CD4-positive, alpha-beta T cell treated with Interleukin-4 for 1 hour (primary cell): ENCODE measurements at places on chromosomes 11 and 22.
A peak's percentile ranks its signal among the peaks of the same experiment; 100 is the strongest.

DNA sequence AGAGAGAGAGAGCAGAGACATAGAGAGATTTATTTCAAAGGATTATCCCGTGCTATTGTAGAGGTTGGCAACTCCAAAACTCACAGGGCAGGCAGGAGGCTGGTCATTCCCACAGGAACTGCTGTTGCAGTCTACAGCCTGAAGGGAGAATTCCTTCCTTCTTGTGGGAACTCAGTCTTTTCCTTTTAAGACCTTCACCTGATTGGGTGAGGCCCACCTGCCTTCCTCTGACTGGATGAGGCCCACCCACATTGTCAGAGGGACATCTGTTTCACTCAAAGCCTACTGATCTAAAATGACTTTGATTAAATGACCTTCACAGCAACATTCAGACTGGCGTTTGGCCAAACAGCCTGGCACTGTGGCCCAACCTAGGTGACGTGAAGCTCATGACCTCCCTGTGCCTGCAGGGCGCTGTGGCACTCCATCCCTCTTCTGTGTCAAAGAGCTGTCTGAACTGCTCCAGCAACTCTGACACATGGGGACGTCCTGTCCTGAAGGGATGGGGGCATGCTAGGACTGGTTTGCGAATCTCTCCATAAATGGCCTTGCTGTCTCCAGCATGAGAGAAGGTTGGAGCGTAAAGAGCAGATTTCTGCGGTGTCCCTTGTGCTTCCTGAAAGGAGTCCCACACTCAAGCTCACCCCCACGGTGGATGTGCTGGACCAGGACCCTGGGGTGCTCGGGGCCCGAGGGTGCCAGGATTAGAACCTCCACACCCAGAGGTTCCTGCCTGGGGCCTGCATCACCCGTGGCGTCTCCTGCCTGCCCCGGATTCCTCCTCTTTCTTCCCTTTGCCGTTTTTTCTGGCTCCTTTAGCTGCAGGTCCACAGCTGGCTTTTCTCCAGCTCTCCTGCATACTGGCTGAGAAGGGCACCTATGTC, 20.7 kb downstream of the KRTAP5-5 start:
- DNase-seq = no peak

GRCh38 chr11:109911488-109911887, 181.7 kb upstream of the ZC3H12C start:
- DNase-seq = no peak

GRCh38 chr11:112212290-112212689, 13.9 kb upstream of the PTS start:
- no peak for DNase-seq

- peak; percentile 90 for DNase-seq
These were observed 11.6 kb upstream of the RNH1 start for GRCh38 chr11:518463-519202.

- no peak for DNase-seq
These were observed 466.3 kb downstream of the TBC1D22A start for GRCh38 chr22:47228767-47229166.

DNA sequence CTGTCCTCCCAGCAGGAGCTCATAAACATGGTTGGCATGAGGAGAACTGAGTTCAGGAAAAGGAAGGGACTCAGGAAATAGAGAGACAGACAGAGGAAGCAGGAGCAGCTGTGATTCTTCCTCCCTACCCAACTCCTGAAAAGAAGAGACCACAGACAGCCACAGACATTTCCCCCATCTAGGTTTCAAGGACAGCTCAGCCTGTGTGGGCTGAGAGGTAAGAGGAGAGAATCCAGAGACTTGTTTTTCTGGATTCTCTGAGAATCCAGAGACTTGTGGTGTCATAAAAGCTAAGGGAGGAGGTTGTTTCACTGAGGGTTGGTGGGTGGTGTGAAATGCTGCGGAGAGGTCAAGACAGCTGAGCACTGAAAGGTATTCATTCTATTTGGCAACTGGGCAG, 19.0 kb upstream of the STK33 start:
- DNase-seq = no peak

- DNase-seq = no peak
These were observed 66.9 kb downstream of the RBFOX2 start for GRCh38 chr22:35961480-35962295.

DNA sequence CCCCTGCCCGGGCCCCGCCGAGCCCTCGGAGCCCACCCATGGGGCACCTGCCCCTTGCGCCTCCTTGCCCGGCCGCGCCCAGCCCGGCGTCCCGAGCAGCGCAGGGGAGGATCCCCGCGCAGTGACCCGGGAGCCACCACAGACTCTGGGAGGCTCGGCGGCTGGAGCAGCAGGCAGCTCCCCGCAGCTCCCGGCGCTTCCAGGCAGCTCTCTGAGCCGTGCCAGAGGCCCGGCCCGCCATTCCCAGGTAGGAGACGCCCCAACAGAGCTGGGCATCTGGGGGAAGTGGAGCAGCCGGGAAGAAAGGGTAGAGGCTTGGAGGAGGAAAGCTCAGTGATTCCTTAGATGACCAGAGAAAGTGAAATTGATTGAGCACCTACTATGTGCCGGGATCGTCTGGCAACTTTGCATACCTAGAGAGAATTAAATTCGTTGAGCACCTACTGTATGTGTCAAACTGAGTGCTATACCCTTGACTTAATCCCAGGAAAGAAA, 670 bp downstream of the RASD2 start:
- DNase-seq = no peak

GRCh38 chr11:43674560-43674959, 6.0 kb upstream of the HSD17B12 start:
- DNase-seq = no peak

DNA sequence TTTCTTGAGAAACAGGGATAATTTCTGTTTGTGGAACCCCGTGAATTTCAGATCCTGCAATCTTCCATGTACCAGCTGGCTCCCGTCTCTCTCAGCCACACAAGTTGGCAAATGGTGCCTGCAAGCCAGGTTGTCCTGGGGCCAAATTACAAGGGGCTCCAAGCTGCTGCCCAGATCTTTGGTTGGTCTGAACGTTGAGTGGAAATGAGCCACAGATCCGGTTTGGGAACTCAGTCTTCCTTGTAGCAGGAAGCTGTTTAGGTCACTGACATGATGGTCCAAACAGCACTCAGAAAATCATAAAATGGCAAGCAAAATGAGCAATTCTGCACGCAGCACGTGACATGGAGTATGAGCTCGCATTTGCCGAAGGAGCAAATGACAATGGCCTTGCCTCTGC, 1496.4 kb downstream of the TBC1D22A start:
- DNase-seq = no peak

GRCh38 chr11:67442504-67443404, 522 bp downstream of the CORO1B start:
- no peak for DNase-seq

- no peak for DNase-seq
These were observed 10.1 kb downstream of the TCIRG1 start for GRCh38 chr11:68048681-68049508.

- no peak for DNase-seq
These were observed 139.6 kb upstream of the LMO1 start for GRCh38 chr11:8403310-8403709.

DNA sequence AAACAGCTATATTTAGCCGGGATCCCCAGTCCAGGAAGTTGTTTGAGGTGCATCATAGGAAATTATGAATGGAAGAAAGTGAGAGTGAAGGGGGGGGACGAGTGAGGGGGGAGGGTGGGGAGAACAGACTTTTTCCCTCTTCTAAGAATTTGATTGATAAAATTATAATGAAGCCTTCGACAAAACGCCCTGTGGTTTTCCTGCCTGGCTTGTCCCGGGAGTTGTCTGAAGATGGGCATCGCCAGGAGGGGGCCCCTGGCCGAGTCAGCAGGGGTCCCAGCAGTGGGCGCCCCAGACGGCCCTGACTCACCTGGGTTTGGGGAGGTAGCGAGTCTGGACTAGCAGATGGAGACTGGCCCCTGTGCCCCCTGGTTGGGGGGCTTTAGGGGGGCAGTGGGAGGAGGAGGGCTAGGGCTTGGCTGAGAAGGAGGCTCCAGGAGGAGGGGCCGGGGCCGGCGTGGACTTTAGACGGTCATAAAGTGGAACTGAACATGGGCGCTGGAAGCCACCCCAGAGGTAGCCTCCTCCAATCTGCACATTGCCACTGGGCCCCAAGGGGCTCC, 336 bp upstream of the LIF start:
- no peak for DNase-seq

DNA sequence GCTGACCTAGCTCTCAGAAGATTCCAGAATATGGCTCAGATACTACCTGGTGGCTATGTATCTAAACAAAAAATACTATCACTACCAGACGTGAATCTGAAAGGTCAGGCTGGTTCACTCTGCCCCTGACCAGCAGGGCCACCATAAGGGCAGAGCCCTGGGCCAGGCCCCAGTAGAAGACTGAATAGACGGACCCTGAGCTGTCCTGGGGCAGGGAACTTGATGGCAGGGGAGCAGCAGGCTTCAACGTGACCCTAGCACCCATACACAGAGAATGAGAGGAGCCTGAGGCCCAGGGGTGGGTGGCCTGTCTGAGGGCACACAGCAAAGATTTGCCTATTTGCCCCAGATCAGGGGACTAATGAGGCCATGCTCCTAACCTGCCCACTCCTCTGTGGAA, 6.6 kb upstream of the RNF185 start:
- no peak for DNase-seq

GRCh38 chr11:8067567-8067928, 13.5 kb upstream of the TUB start:
- no peak for DNase-seq

- no peak for DNase-seq
These were observed 24.3 kb downstream of the EIF4ENIF1 start for GRCh38 chr22:31465307-31465706.

DNA sequence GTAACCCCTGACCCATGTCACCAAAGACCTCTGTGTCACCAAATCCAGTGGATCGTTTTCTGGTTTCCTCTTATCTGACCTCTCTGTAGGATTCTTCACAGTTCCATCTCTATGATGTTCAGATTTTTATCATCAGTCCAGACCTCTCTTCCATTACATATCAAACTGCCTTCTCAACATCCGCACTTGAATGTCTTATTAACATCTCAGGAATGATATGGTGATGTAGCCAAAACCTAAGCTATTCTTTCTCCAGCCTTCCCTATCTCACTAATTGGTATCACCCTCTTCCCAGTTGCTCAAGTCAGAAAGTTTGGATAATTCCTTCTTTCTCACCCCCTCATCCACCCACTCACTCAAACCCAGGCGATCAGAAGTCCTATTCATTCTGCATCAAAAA, 13.4 kb downstream of the APLNR start:
- no peak for DNase-seq

DNA sequence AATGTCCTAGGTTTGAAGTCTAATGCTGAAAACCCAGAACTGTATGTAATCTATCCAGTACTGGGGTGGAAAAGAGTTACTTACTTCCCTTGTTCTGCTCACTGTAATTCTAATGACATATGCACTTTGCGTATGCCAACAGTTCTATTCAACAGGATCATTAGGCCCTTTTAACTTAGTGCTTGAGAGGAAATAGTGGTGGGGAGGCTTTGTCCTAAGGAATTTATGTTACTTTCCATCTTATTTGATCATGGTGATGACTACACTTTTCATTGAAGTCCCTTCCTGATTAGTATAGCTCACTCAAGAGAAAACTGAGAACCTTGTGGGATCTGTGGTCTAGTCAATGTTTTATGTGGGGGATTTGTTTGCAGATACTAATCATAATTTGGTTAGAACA, 348.2 kb downstream of the GUCY1A2 start:
- DNase-seq = no peak

- DNase-seq = no peak
These were observed 14.8 kb downstream of the FAM181B start for GRCh38 chr11:82718821-82719220.

DNA sequence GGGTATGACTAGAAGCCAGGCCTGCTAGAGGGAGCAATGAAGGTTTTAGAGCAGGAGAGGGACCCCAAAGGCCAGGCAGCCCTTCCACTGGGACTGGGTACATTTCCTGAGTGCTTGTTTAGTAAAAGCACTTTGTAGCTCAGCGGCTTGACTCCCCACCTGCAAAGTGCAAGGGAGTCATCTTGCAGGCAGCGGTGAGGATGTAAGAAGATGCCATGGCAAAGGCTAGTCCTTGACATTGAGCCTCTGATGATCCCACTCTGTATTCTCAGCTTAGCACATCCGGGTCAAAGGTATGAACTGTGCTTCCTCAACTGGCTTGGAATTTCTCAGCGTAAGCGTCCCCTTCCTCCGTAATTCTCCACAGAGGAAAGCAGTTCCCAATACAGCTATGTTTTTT, 3.1 kb upstream of the UBE2L3 start:
- DNase-seq = no peak

GRCh38 chr11:101129203-101129943, at the start of gene PGR:
TSS of gene PGR (minus strand) at chr11:101129813. CDS start at chr11:101129070, 743 bp downstream.
- DNase-seq = no peak

DNA sequence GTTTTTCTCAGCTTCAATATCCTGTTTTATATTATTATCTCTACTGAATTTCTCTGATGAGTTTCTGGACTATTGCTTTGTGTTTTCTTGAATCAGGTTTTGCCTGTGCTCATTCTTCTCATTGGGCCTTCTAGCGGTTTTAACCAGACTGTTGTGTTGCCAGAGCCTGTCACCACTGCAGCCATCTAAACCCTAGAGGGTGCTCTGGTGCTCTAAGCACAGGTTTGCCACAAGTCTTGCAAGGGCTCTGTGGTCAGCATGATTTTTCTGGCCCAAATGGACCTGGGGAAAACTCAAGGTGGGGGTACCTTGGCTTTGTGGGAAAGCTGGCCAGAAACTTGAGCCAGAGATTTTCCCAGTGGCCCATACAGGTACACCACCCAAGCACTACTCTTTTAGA, 52.4 kb upstream of the TYR start:
- DNase-seq = no peak

- no peak for DNase-seq
These were observed 15.5 kb upstream of the ZBTB44 start for GRCh38 chr11:130330101-130330684.

GRCh38 chr11:118064956-118065355, 11.9 kb upstream of the TMPRSS4 start:
- no peak for DNase-seq

GRCh38 chr11:64379817-64380709, 21.1 kb downstream of the RPS6KA4 start:
- no peak for DNase-seq

- peak; percentile 75 for DNase-seq
These were observed 4.5 kb downstream of the NEAT1 start for GRCh38 chr11:65426839-65427690.

GRCh38 chr11:44985721-44986120, 35.0 kb upstream of the TP53I11 start:
- DNase-seq = no peak

DNA sequence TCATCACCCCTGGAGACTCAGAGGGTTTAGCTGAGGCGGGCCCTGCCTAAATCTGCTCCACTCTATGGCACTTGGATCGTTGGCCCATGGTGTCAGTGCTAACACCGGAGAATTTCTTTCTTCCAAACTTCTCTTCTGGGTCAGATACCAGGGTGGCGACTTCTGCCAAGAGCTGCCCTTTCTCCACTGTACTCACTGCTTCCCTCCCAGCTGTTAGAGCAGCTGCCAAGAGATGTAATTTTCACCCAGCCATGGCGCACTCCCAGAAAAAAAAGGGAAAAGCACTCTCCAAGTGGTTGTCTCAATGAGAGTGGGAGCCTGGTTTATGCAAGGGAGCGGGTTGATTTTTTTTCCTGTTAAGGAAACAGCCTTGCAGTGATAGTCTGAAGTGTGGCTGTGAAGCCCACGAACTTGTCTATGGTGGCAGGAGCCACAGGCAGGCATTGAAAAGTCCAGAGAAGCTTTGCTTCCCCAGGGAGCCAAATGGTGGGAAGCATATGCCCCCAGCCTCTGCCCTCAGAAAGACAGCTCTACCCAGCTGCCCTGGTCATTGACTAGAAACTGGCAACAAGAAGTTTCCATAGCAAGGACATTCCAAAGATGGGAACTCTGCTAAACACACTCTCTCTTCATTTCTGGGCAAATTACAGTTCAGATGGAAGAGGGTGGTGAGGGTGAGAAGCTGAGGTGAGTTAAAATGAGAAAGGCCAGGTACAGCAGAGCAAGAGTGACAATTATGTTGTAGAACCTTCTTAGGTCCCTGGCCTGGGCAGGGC, 10.7 kb downstream of the PCSK7 start:
- no peak for DNase-seq
